NCI-H345 (cell line): ENCODE measurements at places on chromosomes 1 and 21.

DNA sequence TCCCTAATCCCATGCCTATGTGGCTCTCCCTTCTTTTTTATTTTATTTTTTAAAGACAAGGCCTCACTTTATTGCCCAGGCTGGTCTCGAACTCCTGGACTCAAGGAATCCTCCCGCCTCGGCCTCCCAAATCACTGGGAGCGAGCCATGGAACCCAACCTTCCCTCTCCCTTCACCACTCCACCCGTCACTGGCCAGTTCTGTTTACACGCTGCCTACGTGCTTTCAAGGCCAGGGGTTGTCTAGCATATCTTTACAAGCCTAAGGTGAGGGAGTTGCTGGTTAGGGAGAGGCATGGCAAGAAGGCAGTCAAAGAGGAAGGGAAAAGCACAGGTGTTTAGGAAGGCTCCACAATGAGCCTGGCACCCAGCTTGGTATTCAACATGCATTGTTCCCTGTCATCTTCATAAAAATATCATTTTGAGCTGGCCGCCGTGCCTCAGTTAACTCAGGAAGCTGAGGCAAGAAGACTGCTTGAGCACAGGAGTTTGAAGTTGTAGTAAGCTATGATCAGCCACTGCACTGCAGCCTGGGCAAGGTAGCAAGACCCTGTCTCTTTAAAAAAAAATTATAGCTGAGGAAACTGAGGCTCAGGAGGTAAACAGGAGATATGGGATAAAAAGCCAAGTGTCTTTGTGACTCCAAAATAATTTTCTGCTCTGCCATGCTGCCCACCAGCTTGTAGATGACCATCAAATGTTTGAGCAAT is 1.1 kb downstream of the RHBDL2 start:
- DNase-seq = no peak

- no peak for DNase-seq
Measured at GRCh38 chr1:58561633-58562032, 15.1 kb upstream of the OMA1 start.

- no peak for DNase-seq
Measured at GRCh38 chr1:183838221-183838620, 33.3 kb downstream of the RGL1 start.

DNA sequence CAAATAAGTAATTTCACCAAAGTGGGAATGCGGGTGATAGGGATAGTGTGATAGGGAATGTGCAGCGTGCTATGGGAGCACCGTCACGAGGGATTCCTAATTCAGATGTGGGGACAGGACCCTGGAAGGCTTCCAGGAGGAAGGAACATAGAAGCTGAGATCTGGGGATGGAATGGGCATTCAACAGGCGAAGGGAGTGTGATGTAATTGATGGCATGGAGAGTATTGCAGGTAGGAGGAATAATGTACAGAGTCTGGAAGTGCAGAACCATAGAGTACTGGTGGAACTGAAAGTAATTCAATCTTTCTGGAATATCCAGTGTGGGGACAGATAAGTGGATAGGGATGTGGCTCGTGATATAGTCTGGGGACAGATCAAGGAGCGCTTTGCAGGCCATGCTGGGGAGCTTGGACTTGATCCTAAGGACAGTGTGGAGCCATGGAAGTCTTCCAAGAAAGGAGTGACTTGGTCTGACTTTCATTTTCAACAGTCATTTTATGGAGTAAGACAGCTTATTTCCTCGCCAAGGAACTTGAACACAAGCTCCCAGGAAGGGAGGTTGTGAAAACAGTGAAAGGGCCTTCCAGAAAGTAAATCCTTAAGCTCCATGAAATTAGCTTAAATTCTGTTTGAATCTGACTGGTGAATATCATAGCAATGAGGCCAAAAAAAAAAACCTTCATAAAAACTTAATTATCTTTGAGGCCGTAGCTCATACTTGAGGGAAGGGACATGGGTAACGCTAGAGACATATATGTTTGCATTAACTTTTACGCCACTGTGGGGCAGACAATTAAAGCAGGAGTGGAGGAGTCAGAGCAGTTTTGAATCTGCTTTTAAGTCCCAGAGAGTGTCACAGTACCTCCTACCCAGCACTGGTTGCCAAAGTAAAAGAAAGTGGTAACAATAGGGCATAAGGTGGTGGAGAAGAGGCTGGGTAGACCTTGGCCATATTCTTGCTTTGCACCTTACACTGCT is 55.8 kb downstream of the ROR1 start:
- DNase-seq = no peak

DNA sequence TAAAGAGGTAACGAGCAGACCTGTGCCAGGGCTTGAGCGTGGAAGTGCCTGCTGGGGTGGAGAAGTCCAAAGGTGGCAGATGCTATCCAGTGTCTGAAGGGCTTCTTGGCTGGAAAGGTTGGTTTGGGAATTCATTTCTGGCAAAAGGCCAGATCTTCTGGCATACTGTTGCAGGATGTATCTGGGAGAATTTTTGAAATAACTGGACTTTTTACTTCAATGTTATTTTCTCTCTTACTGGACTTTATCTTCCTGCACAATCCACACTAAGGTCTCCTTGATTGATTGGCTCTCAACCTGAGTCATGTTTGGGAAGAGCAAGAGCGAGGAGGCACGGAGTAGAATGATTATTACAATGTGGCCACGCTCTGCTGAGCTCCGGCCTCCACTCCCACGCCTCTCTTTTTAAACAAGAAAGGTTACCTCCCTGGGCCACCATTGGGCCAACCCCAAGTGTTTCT is 278.4 kb downstream of the TM2D1 start:
- no peak for DNase-seq

DNA sequence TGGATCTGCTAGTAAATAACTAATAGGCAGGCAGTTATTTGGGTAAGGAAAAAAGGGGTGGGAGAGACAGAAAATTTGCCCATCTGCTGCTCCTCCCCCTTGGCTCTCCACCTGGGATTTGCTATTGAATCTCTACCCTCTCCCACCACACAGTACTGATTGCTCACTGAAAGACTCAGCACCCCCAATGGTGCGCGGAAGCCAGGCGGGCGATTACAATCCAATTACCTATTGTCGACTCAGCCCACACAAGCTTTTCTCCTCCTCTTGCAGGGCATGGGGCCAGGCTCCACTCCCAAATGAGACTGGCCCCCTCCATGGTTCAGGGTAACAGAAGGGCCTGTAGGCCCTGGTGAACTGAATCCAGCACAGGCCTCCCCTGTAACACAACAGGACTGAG is 2.7 kb upstream of the HMGN2 start:
- DNase-seq = peak; percentile 58

DNA sequence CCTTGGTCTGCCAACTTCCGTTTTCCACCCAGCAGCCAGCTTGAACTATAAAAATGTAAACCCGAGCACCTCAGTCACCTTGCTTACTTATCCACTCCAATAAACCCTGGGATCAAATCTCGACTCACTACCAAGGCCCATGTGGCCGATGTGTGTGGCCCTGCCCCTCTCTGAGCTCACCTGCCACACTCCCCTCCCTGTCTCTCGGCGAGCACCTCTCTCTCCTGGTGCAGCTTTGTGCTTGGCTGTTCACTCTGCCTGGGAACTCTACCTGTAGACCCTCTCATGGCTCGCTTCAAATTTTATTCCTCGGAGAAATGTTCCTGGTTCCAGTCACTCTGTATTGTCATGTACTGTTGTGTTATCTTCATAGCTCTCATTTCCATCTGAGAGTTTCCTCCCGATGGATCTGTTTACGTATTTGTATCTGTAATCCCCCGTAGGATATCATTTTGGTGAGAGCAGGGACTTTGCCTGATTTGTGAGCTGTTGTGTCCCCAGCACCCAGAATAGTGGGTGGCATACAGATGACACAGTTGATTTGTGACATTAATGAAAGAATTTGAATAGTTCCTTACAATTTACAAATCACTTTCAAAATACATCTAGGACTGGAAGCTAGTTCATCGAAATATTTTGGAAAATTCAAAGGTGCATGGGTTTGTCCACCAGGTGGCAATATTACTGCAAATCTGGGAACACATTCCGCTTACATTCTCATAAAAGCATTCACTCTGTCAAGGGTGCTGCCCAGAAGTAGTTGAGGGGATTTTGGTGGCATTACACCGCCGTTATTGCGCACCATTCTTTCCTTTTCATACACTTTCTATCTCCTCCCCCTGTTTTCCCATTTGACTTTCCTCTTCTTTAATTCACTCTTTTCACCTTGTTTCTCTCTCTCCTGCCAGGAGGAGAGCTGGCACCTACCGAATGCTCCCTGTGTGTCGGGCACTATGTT is 95.3 kb downstream of the ABCA4 start:
- DNase-seq = peak; percentile 56

- no peak for DNase-seq
Measured at GRCh38 chr1:114249691-114250090, 96.0 kb upstream of the SYT6 start.

DNA sequence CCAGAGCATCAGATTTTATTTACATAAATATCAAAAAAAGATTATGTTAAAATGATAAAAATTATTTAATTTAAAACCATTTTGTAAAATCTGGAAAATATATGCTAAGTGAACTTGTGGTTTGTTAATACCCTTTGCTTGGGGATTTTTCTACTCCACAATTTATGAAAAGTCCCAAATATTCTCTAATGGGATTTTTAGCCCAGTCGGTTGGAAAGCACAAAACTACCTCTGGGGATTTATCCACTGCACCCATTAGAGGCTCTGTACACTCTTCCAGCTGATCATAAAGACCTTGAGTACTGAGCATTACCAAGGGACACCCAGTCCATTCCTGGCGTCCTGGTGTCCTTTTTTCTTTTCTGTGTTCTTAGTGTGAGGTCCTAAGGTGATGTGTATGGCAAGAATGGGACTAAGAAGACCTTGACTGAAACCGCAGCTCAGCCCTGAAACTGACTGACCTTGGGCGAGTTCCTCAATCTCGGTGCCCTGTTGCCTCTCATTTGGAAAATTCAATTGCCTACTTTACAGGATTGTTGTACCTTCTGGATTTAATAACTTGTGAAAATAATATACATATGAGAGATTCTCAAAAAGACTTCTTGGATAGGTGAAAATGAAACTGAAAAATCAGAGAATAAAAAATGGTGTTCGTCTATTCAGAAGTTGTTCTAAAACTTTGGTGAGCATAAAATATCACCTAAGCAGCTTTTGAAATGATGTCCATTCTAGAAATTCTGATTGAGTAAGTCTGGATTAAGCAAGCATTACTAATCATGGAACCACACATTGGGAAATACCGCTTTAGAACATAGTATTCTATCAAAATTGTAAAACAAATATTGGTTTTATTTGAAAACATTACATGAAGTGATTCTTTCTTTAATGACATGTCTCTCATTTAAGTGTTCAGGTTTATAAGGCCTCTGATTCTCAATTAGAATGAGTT is 21.5 kb upstream of the SAMSN1 start:
- DNase-seq = no peak

DNA sequence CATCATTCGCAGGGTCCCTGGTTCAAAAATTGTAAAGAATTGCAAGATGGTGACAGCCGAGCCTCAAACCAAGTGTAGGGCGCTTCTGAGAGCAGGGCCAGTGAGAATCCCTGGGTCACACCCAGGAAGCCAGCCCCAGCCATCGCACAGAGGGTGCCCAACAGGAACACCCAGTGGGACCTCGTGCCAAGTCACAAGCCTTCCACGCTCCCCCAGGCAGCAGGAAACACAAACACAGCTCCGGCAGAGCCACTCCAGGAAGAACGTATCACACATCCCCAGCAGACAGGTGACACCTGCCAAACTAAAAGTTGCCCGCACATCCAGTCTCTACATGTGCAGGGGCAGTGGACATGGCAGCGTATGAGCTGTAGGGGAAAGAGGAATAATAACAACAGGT is 20.2 kb downstream of the DHRS3 start:
- DNase-seq = peak; percentile 36

DNA sequence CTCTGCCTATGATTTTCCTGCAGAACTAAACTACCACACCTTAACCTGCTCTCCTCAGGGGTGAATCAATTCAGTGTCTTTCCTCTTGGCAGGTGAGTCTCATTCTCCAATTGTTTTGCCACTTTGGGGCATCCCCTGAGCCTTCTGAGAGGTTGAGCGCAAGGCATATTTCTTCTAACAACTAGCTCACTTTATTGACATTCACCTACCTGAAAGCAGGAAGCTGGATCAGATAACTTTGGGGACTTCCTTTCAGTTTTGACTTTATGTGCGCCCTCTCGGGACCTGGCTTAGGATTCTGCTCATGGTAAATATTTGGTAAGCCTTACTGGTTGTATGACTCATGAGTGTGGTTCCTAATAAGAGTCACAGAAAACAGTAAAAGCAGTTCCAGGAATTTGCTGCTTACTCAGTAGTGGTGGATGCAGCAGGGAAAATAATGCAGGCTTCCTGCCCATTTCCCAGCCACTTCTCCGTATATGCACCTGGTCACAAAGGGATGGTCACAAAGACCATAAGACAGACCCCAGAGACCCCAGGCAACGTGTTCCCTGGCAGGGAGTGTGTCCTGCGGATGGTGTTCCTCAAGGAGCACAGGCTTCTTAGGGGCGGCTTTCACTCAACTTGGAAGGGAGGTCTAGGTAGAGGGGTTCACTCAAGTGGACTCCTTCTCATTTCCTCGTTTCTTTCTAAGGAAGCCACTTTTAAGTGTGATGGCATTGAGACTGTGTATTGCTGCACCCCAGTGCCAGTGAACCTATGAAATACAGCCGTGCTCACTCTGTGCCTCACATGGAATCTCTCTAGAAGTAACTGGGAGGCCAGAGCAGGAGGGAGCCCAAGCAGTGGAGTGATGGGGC is 22.0 kb upstream of the BATF3 start:
- no peak for DNase-seq

DNA sequence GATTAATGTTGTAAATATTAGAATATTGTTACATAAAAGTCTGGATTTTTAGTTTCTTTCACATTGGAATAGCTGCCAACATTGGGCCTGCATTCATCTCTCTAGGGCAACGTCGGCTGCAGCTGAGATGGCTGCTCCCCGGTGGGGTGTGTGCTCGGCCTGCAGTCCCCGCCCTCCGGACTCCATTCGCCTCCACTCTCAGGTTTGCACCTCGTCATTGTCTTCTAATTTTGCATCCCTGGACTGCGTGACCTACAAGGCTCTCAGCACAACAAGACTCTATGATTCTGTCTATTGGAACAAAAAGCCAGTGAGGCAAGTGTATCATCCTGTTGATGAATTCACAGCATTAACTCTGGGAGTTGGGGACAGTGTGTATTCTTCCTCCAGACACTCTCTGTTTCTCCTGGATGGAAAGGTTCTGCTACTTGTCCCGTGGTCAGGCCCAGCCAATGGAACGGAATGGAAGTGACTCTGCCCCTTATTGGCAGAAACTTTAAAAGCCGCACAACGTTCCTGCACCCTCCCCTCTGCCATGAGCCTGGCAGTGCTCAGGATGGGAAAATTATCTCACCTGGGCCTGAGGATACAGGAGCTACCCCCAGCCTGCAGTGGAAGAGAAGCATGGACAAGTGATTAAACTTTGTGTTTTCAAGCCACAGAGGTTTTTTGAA is 105.0 kb upstream of the SAMD11 start:
- DNase-seq = no peak

- DNase-seq = no peak
Measured at GRCh38 chr21:39009587-39010225, 173.5 kb downstream of the PSMG1 start.

GRCh38 chr1:66563094-66563800 is 29.3 kb downstream of the SGIP1 start:
- DNase-seq = no peak

DNA sequence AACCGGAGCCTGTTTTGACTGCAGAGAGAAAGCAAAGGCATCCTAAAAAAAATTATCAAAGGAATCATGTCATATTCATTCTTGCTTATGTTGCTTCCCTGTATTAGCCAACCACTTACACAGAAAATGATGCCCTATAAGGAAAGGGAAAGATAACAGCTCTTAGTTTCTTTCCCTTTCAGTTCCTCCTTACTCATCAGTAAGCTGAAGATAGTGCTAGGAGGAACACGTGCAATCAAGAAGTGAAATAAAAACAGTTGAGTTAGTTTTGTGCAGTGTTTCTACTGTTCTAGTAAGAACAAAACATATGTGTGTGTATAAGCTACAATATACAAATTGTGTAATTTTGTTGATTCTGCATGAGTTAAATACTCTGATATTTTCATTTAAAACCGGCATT is 45.3 kb upstream of the MTF2 start:
- no peak for DNase-seq
